ENCODE measurements at places on chromosomes 2 and 18.
A peak's percentile ranks its signal among the peaks of the same experiment; 100 is the strongest.

GRCh38 chr2:143600116-143600515 is 470.9 kb downstream of the ARHGAP15 start:
- no peak for DNase-seq

- no peak for DNase-seq
Measured at GRCh38 chr2:215826838-215827441, 186.4 kb downstream of the MREG start.

- peak; percentile 9 for DNase-seq
Measured at GRCh38 chr18:23943903-23944624, 70.5 kb upstream of the TTC39C start.

GRCh38 chr2:240972201-240972600 is 26.2 kb upstream of the SNED1 start:
- DNase-seq: no peak

DNA sequence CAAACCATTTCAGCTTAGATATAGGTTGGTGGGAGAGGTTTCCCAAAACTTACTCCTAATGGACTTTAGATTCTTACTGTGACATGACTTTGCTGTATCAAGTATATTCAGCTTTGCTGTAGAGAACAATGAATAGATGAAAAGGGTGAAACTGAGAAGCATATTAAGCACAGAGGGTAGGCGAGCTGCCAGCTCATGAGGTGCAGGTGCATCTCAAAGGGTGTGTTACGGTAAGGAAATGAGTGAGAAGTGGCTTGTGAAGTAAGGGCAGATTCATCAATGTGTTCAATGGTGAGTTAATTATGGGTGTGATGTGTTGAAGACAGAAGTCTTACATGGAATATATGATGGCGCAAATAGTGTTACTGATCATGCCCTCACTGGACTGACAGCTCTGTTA is 49.3 kb downstream of the CD8B2 start:
- no peak for DNase-seq

- no peak for DNase-seq
Measured at GRCh38 chr18:52499016-52499415, 159.0 kb downstream of the DCC start.

- DNase-seq: no peak
Measured at GRCh38 chr2:86138736-86139625, 32.9 kb downstream of the PTCD3 start.

DNA sequence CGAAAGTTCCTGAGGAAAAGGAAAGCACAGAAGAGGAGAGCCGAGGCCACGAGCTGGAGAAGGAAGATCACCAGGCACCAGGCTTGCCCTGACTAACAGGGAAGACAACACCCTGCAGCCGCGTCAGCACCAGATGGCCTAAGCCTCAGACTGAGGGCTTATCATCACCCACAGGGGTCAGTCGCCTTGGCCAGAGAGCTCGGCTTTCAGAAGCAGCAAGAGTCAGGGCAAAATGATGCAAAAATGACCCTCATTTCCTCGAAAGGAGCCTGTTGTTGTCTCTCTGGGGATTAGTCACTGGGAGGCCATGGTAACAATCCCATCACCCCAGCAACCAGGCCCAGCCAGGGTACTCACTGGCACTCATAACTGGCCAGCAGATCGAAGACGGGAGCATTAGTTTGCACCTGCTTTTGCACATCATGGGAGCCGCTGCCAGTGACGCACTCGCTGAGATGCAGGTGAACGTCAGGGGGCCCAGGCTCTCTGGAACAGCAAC is 42.7 kb upstream of the ZFP36L2 start:
- DNase-seq: no peak

- DNase-seq: no peak
Measured at GRCh38 chr2:241894681-241895426, 25.3 kb downstream of the RTP5 start.

GRCh38 chr18:79315596-79315995 is 80.1 kb upstream of the NFATC1 start:
- DNase-seq: no peak

DNA sequence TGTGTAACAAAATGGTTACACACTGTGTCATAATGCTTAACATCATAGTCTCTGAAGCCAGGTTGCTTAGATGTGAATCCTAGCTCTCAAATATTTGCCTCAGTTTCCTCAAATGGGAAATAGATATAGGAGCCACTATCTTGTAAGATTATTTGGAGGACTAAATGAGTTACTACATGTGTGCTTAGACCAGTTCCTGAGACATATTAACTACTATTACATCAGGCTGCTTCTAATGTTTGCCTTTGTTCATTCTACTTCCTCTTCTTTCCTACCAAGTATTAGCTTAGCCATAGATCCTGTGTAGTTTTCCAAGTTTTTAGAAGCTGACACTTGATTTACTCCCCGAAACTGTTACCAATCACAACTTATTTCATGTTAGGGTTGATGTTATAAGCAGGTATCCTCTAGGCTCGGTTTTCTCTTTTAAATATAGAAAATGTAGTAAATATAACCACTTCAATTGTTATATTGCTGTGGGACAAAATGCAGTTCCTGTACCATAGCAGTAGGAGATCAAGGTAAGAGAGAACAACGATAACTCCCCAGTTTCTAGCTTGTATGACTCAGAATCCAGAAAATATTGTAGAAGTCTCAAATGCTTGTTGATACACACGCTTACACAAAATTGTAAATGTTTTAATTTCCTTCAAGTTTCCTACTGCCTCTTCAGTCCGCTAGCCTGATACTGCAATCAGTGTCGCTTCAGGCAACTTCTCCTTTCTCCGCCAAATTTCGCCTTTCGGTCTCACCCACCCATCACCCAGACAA is 751 bp upstream of the DNAJC10 start:
- DNase-seq: no peak

DNA sequence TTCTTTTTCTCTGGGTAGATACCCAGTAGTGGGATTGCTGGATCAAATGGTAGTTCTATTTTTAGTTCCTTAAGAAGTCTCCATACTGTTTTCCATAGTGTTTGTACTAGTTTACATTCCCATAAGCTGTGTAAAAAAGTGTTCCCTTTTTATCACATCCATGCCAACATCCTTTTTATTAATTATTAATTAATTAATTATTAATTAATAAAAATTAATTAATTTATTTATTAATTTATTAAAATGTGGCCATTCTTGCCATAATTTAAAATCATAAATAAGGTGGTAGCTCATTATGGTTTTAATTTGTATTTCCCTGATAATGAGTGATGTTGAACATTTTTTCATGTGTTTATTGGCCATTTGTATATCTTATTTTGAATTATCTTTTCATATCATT is 234.3 kb upstream of the FBXO11 start:
- DNase-seq: no peak

DNA sequence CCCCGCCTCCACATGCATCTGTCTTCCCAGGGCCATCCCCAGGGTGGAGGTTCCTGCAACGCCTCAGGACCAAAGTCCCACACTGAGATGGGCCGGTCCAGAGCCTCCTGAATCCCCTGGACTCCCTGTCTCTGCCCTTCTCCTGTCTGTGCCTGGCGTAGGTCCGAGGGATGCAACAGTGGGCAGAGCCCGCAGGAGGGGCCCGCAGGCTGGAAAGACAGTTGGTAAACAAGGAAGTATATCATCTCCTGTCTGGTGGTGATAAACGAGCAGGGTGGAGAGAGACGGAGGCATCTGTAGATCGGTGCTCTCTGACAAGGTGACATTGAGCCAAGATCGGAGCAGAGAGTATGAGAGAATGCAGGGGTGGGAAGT is 72.6 kb upstream of the RAB6C start:
- no peak for DNase-seq

DNA sequence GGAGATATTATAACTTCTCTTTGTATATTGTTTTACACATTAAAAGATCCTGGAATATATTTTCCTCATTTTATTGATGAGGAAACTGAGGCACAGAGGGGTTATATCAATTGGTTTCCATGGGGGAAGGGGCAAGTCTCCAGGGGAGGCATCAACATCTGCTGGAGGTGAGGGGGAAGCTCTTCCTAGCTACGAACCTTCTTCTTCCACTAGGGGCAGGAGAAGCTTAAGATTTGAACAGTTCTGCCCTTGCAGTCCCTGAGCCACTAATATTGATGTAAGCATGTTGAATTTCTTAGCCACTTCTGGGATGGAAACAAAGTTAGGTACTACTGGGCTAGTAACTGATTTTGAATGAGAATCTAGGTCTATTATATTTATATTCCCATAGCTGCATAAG is 140.1 kb upstream of the AQP4 start:
- DNase-seq: no peak

- DNase-seq: peak; percentile 11
Measured at GRCh38 chr2:29295845-29296244, 180.6 kb downstream of the CLIP4 start.

DNA sequence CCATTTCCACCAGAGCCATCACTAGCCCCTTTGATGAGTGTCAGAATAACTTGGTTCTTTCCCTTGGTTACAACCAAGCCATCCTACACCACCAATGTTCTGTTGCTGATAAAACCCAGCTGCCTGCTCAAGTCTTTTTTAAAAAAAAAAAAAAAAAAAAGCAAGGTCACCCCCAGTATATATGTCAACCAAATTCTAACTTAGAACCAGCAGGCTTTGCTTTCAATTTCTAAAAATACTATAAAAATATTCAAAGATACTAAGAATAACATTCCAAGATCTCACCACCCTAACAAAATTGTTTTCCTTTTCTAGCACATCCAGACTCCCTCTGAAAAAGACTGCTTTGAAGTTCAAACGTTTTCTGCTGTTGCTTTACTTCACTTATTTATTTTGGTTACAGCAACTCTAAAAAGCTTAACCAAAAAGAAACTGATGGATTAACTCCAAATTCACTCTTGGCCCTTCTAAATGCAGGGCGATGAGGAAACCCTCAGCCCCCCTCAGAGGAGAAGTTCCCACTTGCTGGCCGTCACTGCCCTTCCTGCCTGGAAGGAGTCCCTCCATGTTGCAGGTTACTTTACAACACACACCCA is 10.9 kb downstream of the UXS1 start:
- no peak for DNase-seq

- no peak for DNase-seq
Measured at GRCh38 chr2:164903204-164903603, 52.1 kb downstream of the SLC38A11 start.

DNA sequence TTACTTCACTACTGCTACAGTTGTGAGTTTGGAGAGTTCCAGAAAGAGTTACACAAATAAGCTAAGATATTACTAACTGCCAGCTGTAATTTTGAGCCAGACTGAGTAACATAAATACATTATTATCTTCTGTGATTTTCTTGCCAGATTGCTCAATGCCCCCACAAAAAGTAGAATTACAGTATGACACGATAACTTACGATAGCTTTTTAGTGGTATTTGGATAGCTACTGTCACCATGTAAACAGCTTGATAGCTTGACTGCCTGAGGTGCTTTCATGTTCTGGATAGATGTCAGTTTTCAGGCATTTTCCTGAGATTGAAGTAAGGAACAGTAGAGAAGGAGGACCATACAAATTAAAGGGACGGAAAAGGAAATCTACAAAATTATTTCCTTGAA is 533.3 kb downstream of the SOCS6 start:
- DNase-seq: no peak

GRCh38 chr2:237739101-237739500 is 59.5 kb upstream of the RBM44 start:
- DNase-seq: no peak

GRCh38 chr18:70462078-70462439 is 173.2 kb downstream of the SOCS6 start:
- no peak for DNase-seq

DNA sequence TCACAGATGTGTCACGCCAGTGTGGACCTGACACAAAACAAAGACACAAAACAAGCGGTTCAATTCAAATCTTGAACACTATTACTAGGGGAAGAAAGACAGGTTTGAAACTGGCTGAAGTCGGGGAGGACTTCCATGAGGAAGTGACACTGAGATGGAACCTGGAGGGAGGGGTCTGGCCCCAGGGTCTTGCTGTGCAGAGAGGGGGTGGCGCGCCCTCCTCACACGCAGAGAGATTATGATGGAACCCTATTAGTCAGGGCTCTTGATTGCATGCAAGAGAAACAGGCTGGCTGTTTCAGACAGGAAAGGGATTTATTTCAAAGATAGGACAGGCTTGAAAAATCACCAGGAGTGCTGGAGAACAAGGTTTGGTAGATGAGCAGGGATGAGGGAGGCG is 363.6 kb upstream of the HS6ST1 start:
- DNase-seq: no peak

- DNase-seq: no peak
Measured at GRCh38 chr18:25052511-25052921, 299.4 kb downstream of the ZNF521 start.

- no peak for DNase-seq
Measured at GRCh38 chr18:3115447-3116030, 102.6 kb upstream of the LPIN2 start.

GRCh38 chr2:157876786-157877138 is 632 bp upstream of the ACVR1 start:
- no peak for DNase-seq

DNA sequence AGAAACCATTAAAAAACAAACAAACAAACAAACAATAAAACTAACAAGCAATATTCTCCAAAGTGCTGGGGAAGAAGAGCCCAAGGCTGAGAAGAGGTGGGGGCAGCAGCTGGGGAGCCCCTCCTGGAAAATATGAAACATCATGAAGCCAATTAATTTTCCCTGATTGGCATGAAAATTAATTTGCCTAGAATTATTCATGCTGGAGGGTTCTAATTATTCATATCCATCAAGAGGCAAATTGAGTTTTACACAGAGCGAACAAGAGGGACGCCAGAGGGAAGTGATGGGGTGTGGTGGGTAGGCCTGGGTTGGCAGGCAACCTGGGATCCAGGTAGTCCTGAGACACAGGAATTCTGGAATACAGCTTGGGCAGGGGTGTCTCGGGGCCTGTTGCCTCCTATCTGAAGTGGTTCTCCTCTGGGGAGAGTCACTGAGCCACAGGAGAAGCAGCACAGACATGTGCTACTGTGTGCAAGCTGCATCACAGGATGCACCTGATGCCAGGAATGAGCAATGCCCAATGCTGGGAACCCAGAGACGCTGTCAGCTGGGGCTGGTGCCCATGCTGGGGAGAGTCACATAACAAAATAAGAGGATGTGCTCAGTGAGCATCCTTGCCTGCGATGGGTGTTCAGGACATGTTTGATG is 100.5 kb downstream of the TEX51 start:
- no peak for DNase-seq

GRCh38 chr2:101036562-101036961 is 34.5 kb downstream of the RPL31 start:
- no peak for DNase-seq

DNA sequence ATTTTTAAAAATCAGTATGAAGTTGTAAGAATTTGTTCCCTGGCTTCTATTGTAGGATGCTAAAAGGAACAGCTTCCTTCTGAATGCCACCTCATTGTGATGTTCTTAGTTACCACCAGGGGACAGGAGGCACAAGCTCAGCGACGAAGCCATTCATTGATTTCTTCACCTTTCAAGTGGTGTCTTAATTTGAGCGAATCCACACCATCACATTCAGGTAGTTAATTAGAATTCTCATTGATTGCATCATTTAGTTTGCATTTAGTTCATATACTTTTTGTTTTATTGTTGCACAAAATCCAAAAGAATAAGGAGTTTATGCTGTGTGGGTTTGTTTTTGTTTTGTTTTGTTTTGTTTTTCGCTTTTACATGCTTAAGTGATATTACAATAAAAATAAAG is 23.1 kb downstream of the CYP27C1 start:
- no peak for DNase-seq
